Gastroesophageal sphincter (tissue), 4 donors: ENCODE measurements at places on chromosomes 7 and 10.

- no peak for ATAC-seq
- no peaks in the 10 kb centered on the region for H3K36me3 ChIP-seq
- H3K4me3 ChIP-seq, result no peak overlapping the region
- no peak overlapping the region for H3K27ac ChIP-seq
- H3K27me3 ChIP-seq, result no peaks in the 10 kb centered on the region
These were observed 13.1 kb downstream of the CCSER2 start for GRCh38 chr10:84341538-84341856.

- no peak overlapping the region for H3K27ac ChIP-seq
- no peaks in the 10 kb centered on the region for H3K27me3 ChIP-seq
- H3K4me1 ChIP-seq, result no peaks in the 10 kb centered on the region
- peak; percentile 9 for ATAC-seq
These were observed 150.4 kb downstream of the MAD1L1 start for GRCh38 chr7:2082139-2082998.

DNA sequence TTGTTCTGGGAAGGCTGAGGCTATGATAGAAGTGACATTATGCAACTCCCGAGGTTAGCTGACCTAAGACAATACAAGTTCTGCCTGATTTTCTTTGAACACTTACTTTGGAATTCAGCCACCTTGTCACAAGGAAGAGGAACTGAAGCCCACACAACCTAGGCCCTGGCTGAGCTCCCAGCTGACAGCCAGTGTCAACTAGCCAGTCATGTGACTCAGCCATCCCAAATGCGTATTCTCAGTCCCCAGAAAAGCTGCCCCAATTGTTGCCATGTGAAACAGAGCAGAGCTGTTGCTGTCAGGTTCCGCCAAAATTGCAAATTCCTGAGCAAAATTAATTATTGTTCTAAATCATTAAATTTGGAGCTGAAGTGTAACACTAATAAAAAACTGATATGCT is 1010.0 kb downstream of the XPNPEP1 start:
- no peak for ATAC-seq
- H3K27ac ChIP-seq, result no peak overlapping the region
- peaks cover 14% of the 10 kb centered on the region for H3K4me1 ChIP-seq
- H3K27me3 ChIP-seq, result peaks cover 31% of the 10 kb centered on the region
- H3K4me3 ChIP-seq, result no peak overlapping the region

DNA sequence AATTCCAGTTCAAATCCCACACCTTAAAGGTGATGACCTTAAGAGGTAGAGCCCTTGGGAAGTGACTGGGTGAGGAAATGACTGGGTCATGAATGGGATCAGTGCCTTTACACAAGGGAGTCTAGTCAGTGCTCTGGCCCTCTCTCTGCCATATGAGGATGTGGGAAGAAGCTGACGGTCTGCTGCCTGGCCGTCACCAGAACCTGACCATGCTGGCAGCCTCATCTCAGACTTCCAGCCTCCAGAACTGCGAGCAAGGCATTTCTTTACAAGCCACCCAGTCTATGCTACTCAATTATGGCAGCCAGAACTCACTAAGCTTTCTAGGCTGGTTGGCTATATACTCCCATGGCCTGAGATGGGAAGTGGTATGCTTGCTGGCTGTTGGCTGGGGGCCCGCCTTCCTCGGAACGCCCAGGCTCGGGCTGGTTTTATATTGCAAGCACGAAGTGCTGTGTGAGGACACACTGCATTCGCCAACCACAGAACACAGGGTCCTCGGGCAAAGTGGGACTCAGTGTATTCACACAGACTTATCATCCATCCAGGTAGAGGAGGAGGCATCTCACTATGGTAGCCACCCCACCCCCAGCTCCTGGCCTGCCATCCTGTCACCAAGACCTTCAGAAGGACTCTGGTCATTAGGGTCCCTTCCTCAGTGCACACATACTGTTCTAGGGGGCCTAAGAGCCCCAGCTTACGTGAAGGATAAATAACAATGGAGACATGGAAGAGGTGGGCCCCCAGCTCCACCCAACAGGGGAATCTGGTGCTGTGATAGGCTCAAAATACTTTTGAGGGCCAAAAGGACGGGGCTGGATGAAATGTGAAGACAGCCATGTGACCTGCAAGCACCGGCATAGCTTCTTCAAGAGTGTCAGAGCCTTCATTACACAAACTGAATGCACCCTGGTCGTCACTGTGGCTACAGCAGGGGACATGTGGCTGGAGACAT is 49.0 kb downstream of the ZRANB1 start:
- H3K4me1 ChIP-seq, result peaks cover 3% of the 10 kb centered on the region
- H3K27ac ChIP-seq, result peak overlapping the region; percentile 12
- no peak for ATAC-seq
- H3K27me3 ChIP-seq, result no peaks in the 10 kb centered on the region
- no peak overlapping the region for H3K4me3 ChIP-seq

- H3K4me3 ChIP-seq, result no peak overlapping the region
- no peak overlapping the region for H3K27ac ChIP-seq
These were observed 212.8 kb downstream of the PTEN start for GRCh38 chr10:88076027-88076880.

- peaks cover 53% of the 10 kb centered on the region for H3K27me3 ChIP-seq
- no peak for ATAC-seq
- H3K4me3 ChIP-seq, result no peak overlapping the region
- H3K27ac ChIP-seq, result no peak overlapping the region
These were observed 3.1 kb upstream of the SFRP5 start for GRCh38 chr10:97774811-97775294.

DNA sequence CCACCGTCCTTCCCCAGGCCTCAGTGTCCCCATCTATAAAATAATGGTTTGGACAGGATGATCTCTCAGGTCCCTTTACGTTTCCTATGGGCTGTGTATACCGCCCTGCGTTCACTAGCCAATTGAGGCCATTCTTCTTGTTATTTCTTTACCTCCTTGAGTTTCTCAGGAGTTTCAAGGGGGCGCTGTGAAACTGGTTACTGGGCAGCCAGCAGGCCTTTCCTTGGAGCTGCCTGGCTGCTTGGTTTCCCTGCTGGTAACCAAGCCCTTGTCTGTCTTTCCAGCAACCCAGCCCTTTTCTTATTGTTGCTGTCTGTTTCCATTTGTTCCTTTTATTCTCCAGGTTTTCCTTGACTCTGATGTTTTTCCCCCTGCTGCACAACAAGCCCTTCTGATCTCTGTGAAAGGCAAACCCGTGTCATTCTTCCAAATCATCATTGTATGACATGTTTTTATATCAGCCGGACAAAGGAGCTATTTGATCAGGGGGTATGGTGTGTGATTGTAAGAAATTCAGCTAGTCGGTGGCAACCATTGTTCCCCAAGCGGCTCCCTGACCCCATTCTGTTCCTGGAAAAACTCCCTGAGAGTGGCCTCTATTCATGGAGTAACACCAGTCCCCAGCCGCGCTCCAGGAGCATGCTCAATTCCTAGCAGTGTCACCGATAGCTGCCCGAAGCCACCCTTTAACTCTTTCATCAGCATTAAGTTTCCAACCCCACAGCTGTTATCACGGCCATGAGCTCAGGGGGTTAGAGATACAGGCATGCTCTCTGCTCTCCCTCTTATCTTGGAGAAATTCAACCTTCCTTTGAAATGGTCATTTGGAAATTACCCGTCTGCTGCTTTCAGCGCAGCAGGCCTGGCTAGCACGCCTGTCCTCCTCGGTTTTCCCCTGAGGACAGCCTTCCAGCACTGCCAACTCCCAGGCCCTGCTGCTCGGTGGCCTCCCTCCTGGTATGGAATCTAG is 26.6 kb downstream of the FGF8 start:
- no peak overlapping the region for H3K27ac ChIP-seq
- no peak overlapping the region for H3K4me3 ChIP-seq
- ATAC-seq, result no peak
- H3K27me3 ChIP-seq, result peaks cover 11% of the 10 kb centered on the region

GRCh38 chr10:114022766-114023597 is 20.7 kb upstream of the ADRB1 start:
- ATAC-seq, result no peak
- H3K4me1 ChIP-seq, result peaks cover 6% of the 10 kb centered on the region
- H3K27ac ChIP-seq, result no peak overlapping the region
- no peaks in the 10 kb centered on the region for H3K27me3 ChIP-seq

- H3K36me3 ChIP-seq, result no peaks in the 10 kb centered on the region
- H3K27ac ChIP-seq, result no peak overlapping the region
- no peaks in the 10 kb centered on the region for H3K27me3 ChIP-seq
- peaks cover 94% of the 10 kb centered on the region for H3K4me1 ChIP-seq
These were observed 72.6 kb upstream of the PDLIM1 start for GRCh38 chr10:95363303-95363912.

- ATAC-seq, result no peak
- H3K27ac ChIP-seq, result peak overlapping the region; percentile 62
- no peaks in the 10 kb centered on the region for H3K36me3 ChIP-seq
- H3K4me1 ChIP-seq, result no peaks in the 10 kb centered on the region
- H3K4me3 ChIP-seq, result peak overlapping the region; percentile 50
These were observed 1.0 kb downstream of the ACSL5 start for GRCh38 chr10:112374724-112375541.

- peaks cover 3% of the 10 kb centered on the region for H3K4me1 ChIP-seq
- no peak overlapping the region for H3K4me3 ChIP-seq
- ATAC-seq, result no peak
- H3K27ac ChIP-seq, result no peak overlapping the region
- H3K27me3 ChIP-seq, result no peaks in the 10 kb centered on the region
These were observed 40.6 kb downstream of the NHLRC2 start for GRCh38 chr10:113895018-113895417.

DNA sequence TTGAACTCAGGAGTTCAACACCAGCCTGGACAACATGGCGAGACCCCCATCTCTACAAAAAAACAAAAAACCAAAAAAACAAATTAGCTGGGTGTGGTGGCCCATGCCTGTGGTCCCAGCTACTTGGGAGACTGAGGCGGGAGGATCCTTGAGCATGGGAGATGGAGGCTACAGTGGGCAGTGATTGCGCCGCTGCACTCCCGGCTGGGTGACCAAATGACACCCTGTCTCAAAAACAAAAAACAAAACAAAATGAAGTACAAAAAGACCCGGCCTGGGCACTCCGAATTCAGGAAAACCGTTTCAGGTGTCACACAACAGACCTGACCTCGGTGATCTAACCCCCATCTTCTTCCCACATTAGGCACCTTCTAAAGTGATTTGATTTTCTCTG is 65.5 kb downstream of the INSIG1 start:
- no peaks in the 10 kb centered on the region for H3K4me1 ChIP-seq
- no peak for ATAC-seq
- H3K4me3 ChIP-seq, result no peak overlapping the region
- no peaks in the 10 kb centered on the region for H3K36me3 ChIP-seq
- H3K27me3 ChIP-seq, result peaks cover 76% of the 10 kb centered on the region
- no peak overlapping the region for H3K27ac ChIP-seq

DNA sequence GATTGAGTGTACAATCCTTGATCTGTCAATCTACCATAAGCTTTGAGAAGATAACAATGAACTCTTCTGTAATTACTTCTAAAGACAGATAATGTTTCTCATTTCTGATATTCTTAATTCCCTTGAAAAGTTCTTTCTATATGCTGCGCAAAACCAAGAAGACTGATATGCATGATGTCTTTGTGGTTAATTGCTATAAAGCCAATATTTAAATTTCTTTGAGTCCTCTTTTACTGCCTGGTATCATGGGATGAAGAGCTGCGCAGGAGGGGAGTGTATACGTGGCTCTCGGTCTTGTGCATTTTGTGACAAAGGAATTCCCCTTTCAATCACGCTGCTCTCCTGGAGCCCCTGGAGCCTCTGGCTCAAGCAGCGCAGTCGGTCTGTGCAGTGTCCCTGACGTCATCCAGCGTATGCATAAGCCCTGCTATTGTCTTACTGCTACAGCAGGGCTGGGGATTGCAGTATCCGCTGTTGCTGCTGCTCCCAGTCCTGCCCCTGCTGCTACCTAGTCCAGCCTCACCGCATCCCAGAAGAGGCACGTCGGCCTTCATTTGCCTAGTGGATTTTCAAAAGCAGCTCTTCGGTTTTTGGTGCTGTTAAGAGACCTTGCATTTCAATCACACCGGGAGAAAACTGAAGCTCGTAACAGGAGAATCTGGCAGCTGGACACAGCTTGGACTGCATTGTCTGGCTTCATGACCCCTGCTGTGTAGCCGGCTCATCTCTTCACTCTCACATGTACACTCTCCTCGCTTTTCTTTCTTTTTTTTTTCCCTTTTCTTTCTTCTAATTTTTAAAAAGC is 66.7 kb downstream of the ST7 start:
- H3K4me3 ChIP-seq, result peak overlapping the region; percentile 45
- peak overlapping the region; percentile 61 for H3K27ac ChIP-seq
- H3K36me3 ChIP-seq, result no peaks in the 10 kb centered on the region
- peaks cover 5% of the 10 kb centered on the region for H3K4me1 ChIP-seq
- no peaks in the 10 kb centered on the region for H3K27me3 ChIP-seq

DNA sequence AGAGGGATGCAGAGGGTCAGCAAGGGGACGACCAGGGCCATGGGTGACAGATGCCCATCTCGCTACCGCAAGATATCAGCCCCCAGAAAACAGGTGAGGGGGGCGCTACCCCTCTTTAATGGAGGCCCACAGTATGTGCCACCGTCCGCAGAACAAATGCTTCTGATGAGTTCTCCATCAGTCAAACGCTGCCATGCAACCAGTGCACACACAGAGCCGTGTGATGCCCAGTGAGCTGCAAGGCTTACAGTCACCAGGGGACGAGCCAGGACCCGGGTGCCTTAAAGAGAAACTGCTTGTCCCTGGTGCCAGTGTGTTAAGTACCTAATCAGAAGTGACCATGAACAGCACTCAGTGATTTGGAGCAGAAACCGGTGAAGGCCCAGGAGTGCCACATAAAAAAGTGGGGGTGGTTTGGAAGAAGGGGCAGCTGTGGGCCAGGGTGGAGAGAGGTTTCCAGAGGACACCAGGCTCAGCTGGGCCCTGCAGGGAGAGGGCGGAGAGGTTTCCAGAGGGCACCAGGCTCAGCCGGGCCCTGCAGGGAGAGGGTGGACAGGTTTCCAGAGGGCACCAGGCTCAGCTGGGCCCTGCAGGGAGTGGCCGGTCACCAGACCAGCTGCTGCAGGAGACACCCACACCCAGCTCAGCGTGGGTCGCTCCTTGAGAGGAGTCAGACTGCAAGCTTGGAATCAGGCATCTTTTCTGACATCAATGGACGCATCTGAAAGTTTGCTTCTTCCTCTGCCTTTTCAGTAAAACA is 50.9 kb downstream of the TCERG1L start:
- no peak overlapping the region for H3K27ac ChIP-seq
- no peak for ATAC-seq

GRCh38 chr7:146366938-146367337 is 250.3 kb downstream of the CNTNAP2 start:
- no peaks in the 10 kb centered on the region for H3K27me3 ChIP-seq
- no peak for ATAC-seq
- H3K4me1 ChIP-seq, result no peaks in the 10 kb centered on the region
- no peak overlapping the region for H3K4me3 ChIP-seq
- H3K27ac ChIP-seq, result no peak overlapping the region

DNA sequence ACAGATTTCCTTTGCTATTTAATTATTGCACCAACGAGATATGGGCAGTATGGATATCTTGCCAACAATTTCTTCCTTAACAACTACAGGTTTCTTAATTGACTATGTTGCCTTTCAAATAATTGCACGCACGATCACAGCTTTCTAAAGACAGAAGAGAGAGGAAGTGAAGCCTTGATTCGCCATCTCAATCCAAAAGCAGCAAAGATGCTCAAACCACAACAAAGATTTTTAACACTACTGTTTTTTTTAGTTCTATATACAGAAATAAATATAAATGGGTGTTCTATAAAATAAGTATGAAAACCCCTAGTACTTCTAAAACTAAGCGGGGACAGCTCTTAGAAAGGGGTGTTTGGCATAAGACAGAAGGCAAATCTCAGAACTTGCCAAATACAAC is 251.3 kb downstream of the SFMBT2 start:
- no peak overlapping the region for H3K4me3 ChIP-seq
- ATAC-seq, result no peak
- no peak overlapping the region for H3K27ac ChIP-seq
- H3K27me3 ChIP-seq, result no peaks in the 10 kb centered on the region

- ATAC-seq, result no peak
- H3K4me3 ChIP-seq, result no peak overlapping the region
- H3K27ac ChIP-seq, result no peak overlapping the region
- H3K4me1 ChIP-seq, result peaks cover 18% of the 10 kb centered on the region
These were observed 104.5 kb downstream of the GRID1 start for GRCh38 chr10:86261941-86262687.
